ENCODE measurements at places on chromosomes 1 and 21.

- no peak for DNase-seq
These were observed 19.3 kb downstream of the HS2ST1 start for GRCh38 chr1:86933562-86934377.

GRCh38 chr1:86865973-86866637 lies 47.8 kb downstream of the SELENOF start:
- no peak for DNase-seq

DNA sequence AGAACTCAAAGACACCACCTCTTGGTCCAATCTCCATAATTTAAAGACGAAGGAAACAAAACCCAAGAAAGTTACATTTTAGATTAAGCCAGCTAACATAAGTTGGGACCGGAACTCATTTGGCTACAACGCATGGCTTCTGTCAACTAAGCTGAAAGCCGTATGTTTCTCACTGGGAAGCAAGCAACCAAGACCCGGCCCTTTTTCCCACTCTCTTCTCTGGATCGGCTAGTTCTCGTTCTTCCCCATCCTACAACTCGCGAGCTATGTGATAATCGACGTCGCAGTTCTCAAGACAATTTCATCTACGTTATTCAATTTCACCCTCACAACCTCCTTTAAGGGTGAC lies 601 bp downstream of the CCT8 start:
- DNase-seq, result no peak

GRCh38 chr1:230327892-230328284 lies 98.2 kb downstream of the PGBD5 start:
- DNase-seq, result no peak

DNA sequence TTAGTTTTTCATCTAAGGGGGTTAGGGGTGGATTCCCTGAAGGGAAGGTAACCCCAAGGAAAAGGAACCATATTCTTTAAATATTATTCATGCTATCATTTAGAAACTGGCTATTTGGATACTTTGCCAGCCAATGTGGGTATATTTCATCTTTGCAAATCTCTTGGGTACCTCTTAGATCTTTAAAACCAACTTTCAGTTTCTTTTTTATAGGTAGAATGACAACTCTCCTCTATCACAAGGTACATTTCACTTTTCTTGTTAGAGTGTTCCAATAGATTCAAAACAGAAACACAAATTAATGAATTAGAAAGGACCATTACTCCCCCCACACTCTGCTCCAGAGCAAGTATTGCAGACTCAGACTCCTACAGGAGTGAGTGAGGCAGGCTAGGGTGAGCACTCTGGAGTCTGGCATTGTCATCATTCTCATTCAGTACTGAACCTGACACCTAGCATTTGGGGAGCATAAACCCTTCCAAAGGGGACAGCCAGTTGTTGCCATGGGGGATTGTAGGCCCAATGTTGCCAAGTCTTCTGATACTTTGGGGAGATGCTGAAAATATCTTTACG lies 43.0 kb downstream of the MACO1 start:
- no peak for DNase-seq

- DNase-seq, result no peak
These were observed 48.9 kb downstream of the YARS1 start for GRCh38 chr1:32768110-32768850.

DNA sequence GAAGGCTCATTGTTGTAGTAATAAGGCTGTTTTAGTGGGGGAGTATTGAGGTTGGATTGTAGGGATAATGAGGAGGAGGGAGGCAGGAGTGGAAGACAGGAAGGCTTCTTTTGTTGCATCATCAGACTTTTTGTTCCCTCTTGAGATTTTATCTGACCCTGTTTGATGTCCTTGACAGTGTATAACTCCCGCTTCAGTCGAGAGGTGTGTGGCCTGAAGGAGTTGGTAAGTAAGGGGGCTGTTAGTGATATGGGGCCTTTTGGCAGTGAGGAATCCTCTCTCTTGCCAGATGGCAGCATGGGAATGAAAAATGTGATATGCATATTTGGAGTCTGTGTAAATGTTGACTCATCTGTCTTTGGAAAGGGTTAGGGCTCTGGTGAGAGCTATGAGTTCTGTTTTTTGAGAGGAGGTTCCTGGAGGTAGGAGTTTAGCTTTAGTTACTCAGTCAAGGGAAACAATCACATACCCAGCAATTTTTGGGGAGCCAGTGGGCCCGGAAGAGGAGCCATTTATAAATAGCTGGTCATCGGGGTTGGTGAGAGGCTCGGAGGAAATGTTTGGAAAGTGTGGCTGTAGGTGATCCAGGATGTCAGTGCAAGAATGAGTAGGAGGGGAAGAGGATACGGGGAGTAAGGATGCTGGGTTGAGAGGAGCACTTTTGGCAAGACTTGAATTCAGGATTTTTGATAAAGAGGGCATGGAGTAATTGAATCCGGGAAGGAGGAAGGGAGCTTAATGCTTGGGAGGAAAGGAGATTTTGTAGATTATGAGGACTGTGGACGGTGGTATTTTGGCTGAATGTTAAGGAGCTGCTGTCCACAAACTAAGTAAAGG lies 136.7 kb upstream of the ETV3 start:
- DNase-seq, result no peak

GRCh38 chr1:7040969-7041695 lies 255.9 kb downstream of the CAMTA1 start:
- DNase-seq, result no peak

- peak; percentile 30 for DNase-seq
These were observed 34.7 kb downstream of the RGSL1 start for GRCh38 chr1:182484531-182485257.

GRCh38 chr1:110888049-110888448 lies 15.1 kb downstream of the CD53 start:
- DNase-seq, result no peak

DNA sequence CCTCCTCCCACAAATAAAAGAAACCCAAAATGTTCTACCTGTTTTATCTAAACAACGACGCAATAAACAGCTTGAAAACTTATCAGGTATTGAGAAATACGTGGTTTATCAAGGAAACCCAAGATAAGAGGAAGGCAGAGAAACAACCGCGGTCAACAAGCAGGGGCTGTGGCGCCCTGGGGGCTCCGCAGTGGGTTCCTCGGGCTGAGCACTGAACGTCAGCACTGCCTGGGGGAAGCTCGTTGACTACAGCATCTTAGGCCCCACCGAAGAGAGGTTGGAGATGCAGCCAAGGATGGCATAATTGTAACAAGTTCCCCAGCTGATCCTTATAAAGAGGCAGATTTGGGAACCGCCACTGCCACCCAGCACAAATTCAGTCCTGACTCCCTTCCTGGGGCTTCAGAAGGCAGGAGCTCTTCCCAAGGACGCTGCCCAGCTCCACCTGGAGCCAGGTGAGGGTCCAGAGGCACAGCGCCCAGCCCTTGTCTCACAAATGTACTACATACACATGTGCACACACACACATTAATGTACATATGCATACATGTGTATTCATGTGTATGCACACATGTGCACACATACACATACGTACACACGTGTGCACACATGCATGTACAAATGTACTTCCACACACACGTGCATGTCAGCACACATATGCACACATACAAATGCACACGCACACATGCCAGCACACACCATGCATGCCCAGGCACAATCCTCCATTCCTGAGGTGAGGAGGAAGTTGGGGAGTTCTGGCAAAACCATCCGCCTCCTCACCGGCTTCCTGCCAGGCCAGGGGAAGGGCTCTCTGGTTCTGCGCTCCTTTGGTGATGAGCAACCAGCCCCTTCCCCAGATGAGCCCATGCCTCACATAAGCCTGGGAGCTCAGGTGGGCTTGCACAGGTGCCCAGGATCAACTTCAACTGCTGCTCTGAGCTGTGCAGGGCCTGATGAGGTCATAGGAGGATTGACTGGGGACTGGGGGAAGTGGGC lies 251.1 kb downstream of the NPHP4 start:
- no peak for DNase-seq

- no peak for DNase-seq
These were observed 104.7 kb upstream of the KIAA0040 start for GRCh38 chr1:175297291-175297690.

DNA sequence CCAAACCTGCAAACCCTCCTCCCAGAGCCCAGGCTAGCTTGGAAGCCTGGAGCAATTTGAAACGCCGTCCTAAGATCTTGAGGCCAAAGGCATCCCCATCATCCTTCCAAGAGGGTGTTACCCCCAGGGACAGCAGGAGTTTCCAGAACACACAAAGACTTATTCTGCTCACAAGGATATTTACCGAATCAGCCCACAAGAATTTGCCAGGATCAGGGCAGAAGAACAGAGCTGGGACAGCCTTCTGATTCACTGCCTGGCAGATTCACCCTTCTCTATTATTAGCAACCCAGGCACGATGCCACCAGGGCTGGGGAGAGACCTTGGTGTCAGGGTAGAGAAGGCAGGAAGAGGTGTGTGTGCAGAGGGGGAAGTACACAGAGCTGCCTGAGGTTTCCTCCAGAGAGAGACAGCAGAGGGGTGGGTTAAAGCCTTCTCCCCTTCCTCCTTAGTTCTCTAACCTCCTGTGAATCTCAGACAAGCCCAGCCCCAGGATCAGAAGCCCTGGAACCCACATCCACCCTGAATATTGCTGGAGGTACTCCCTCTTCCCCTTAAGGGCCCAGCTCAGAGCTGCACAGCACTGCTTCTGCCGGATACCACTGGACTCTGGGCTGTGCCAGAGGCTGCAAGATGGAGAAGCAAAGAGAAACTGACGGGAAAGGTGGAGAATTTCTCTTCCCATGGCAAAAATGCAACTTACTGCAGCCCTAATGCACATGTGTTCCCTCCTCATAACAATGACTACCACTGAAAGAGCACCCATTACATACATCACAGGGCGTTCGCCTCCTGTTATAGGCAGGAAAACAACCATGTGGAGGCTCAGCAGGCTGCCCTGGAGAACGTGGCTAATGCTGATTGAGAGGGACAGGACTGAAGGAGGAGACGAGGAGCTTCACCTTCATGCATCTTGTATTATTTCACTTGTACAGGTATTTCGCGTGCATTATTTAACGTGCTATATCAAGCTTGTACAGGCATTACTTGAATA lies 61.8 kb downstream of the ITPKB start:
- peak; percentile 70 for DNase-seq

DNA sequence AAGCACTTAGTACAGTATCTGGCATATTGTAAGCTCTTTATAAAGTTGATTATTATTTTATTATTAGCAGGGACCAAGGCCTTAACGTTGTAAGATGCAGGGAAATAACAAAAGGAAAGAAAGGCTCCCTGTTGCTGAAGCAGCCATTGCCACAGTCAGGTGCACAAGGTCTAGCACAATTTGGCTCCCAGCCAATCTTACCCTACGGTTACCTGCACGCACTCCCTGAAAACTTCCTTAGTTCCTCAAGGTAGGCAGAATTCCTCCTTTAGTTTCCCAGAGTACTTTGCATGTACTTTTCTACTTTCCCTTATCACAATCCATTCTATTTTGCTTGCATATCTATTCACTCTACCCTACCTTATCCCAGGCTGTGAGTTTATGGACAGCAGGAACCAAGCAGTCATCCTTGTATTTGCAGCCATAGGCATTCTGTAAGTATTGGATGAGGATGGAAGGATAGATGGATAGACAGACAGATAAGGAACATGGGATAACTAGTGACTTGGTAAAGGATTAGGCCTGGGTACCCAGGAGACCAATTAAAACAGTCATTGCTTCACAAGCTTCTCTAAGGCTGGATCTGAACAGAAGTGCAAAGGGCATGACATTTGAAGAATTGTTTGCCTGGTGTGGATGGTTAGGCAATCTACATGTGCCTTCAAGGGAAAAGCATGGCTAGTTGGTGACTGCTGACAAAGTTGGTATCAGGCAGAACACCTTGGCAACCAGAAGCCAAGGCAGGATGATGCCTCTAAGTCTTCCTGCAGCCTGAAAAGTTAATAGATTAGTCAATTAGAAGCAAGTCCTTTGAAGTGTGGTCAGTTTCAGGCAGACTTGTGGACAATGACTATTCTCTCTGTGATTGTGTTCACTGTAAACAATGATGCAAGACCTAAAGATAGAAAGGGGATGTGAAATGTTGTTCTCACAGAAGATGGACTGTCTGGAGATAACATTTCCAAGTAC lies 20.8 kb upstream of the JAK1 start:
- DNase-seq, result no peak

GRCh38 chr1:3373175-3373574 lies 81.3 kb upstream of the ARHGEF16 start:
- no peak for DNase-seq

DNA sequence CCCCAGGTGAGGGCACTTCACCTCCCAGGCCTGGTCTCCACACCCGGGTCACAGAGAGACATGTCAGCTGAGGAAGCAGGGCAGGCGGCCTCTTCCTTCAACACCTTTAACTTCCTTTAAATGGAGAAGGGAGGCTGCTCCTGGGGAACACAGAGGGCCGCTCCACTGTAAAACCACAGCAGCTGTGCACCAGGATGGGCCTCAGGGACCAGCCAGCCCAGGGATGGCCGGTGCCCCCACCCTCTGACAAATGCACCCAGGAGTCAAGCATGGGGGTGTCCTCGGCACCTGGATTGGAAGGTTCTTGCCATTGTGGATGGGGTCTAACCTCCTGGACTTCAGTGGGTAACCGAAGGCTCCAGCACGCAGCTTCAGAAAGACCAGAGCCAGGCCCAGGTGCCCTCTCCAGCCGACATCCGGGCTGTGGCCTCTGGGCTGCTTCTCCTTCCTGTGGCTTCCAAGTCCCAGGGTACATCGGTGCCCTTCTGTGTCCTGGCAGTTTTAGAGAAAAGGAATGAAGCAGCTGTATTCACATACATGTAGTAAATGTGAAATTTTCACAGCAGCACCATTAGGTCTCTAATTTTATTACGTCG lies 121.7 kb upstream of the COL6A1 start:
- no peak for DNase-seq

DNA sequence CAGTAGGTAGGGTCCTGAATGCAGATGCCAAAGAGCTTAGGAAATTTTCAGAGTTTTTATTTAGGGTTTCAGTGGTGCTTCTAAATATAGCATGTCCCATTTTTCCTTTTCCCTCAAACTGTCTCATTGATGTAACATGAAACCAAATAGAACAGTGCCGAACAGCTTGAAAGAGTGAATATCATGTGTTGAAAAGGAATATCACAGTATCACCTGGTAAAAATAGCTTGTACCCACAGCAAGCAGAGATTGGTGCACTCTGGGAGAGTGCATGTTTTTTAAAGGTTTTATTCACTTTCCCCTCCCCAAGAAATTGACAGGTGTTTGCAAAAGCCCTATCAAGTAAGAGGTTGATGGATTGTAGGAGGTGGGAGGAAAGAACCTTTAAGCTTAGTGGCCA lies 41.9 kb upstream of the ELAVL4 start:
- no peak for DNase-seq

- DNase-seq, result no peak
These were observed 111.2 kb upstream of the ADGRL2 start for GRCh38 chr1:81689531-81689941.

DNA sequence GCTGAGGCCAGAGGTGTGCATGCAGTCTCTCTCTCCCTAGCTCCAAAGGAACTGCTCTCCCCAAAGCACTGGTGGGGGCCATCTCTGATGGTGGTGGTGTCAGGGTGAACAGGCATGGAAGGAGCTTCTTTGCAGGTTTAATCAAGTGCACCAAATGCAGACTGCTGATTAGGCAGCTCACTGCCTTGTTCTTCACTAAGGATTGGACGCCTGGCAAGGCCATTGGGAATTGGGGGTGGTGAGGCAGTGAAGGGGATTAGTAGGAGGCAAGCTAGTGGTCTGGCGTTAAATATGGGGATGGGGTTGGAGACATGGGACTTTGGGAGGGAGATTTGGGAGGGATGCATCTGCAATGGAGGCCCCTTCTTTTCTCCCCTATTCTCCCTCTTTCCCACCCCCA lies 1.5 kb downstream of the CACNA1E start:
- no peak for DNase-seq
